ENCODE measurements at places on chromosomes 5 and 9.

- DNase-seq: no peak
Observed at GRCh38 chr5:107580889-107581820, 89.6 kb downstream of the EFNA5 start.

DNA sequence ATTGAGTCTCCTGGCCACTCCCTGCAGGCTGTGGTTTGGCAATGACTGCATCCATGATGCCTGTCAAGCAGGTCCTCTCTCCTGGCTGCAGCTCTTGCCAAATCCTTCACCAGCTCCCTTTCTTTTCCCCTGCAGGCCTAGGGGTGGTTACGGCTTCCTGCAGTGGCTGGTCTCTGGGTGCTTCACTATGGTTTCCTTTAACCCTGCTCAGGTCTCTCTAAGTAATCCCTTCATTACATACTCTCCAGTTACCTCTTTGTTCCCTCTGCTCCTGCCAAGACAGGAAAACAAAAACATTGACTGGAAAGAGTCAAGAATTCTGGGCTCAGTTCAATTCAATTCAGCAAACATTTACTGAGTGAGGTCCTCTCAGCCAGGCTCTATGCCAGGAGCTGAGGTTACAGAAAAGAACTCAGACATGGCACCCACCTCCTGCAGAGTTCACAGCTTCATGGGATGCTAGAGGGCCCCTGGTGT lies 19.8 kb upstream of the PTPN3 start:
- DNase-seq: no peak

- no peak for DNase-seq
Observed at GRCh38 chr9:127555840-127556820, 55.9 kb upstream of the STXBP1 start.

DNA sequence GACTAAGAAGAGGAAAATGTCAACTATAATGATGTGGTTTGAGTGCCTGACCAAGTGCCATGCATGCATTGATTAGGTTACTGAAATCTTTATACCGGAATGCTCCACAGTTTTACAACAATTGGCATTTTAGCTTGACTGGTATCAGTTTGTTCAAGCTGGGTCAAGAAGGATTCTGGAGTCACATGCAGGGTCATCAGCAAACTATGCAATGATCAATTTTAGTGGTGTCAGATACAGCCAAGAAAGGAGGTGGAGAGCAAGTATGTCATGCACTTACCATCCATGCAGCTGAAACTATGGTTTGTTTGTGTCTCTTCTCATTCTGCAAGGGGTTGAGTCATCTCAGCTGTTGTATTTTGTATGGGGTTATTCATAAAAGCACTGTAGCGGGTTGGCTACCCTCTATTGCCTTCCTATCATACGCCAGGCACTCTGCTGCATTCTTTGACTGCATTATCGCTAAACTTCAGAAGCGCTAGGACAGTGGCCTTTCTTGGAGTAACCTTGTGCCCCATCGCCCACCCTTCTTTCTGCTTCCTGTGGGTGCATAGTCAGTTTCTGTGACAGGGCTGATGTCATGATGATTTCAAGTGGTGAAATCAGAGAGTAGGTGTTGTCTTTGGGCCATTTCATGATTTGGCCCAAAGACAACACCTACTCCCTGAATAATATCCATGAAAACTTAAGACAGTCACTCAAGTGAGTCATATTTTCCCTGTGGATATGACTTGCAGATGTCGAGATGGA lies 145.4 kb downstream of the MTX3 start:
- no peak for DNase-seq

DNA sequence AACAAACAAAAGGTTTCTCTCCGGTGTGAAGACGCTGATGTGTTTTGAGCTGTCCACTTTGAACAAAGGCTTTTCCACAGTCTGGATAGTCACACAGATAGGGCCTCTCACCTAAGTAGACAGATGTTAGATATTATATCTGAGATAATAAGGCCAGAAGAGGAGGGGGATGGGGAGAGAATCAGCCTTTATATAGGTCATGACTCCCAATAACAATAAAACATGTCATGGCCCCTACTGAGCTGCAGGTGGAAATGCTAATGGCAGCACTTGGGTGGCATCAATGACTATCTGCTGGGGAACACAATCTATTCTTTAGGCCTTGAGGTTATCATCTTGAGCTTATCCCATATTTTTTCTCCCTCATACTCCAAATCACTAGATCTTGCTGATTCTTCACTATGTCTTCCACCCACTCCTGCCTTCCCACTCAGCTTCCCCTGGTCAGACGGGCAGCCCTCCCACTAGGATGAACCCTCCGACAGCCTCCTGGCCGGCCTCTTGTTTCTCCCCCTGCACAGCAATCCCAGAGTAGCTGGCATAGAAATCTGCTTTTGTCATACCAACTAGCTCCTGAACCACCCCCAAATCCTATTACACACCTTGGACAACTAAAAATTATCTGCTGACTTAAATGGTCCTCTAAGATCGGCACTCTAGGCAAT lies 11.5 kb upstream of the SLC35D2 start:
- DNase-seq: no peak

DNA sequence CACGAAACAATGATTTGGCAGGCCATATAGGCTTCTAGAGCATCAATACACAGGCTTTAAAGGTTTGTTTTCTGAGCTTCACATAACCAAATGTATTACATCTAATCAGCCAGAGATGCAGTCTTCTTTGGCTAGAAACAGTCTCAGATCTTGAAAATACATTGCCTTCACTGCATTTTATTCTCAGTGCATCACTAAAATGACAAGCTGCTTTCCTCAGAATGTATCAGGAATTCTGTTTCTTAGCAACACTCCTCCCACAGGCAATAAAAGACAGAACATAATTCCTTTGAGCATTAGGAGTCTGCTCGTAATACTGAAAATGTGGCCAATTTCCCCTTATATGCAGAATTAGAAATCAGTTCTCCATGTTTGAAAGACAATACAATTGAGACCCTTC lies 36.9 kb downstream of the FEM1C start:
- DNase-seq: no peak

DNA sequence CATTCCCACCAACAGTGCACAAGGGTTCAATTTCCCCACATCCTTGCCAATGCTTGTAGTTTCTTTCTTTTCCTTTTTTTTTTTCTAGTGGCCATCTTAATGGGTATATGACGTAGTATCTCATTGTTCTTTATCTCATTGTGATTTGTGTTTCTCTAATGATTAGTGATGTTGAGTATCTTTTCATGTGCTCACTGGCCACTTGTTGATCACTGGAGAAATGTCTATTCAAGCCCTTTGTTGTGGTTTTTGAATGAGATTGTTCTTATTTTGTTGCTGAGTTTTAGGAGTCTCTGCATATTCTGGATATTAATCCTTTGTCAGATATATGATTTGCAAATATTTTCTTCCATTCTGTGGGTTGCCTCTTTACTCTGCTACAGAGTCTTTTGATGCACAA lies 1.6 kb upstream of the TMED9 start:
- DNase-seq: no peak

DNA sequence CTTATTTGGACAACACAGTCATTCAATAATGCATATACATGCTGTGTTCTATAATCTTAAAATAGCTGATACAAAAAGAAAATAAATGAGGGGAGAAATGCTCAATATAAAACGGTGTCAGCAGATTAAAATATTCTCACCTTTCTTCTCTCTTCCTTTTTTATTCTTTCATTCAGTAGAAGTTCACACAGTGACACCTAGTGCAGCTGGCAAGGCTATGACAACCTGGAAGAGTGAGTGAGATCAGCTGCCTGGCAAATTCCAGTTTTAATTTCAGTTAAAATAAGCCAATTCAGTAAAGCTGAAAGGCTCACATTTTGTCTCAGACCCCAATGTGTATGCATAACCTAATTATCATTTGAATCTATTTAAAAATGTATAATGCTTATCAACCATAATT lies 150.3 kb downstream of the RASEF start:
- no peak for DNase-seq

GRCh38 chr9:99172124-99173091 lies 49.3 kb downstream of the ALG2 start:
- no peak for DNase-seq

- DNase-seq: no peak
Observed at GRCh38 chr5:6383376-6383775, 5.0 kb upstream of the MED10 start.

DNA sequence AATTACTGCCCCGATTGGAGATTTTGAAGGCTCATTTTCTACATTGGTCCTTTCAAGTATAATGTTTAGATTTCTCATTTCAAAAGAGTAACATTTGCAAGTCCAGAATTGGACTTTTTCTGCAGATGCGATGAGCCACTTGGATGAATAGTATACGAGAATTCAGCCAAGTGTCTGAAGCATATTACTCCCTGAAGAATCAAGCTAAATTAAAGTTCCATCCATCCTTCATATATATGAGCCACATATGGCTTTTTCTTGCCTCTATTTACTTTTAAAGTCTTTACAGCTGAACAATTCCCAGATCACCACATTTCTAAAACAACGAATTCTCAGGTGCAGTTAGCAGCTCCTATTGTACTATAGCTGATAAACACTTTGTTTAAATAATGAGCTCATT lies 288.7 kb downstream of the CEMIP2 start:
- DNase-seq: no peak

GRCh38 chr5:172828911-172829431 lies 5.1 kb upstream of the ERGIC1 start:
- no peak for DNase-seq

- no peak for DNase-seq
Observed at GRCh38 chr9:130905125-130905901, 8.7 kb upstream of the QRFP start.

- DNase-seq: no peak
Observed at GRCh38 chr9:38761999-38762398, 42.1 kb upstream of the FAM240B start.

- no peak for DNase-seq
Observed at GRCh38 chr5:179191506-179192184, 131.5 kb downstream of the ZNF354C start.

- DNase-seq: no peak
Observed at GRCh38 chr9:137519553-137519952, 30.6 kb downstream of the PNPLA7 start.

GRCh38 chr5:23084815-23085214 lies 231.7 kb upstream of the CDH12 start:
- DNase-seq: no peak

- DNase-seq: no peak
Observed at GRCh38 chr9:27441741-27442070, 82.4 kb upstream of the IFNK start.

DNA sequence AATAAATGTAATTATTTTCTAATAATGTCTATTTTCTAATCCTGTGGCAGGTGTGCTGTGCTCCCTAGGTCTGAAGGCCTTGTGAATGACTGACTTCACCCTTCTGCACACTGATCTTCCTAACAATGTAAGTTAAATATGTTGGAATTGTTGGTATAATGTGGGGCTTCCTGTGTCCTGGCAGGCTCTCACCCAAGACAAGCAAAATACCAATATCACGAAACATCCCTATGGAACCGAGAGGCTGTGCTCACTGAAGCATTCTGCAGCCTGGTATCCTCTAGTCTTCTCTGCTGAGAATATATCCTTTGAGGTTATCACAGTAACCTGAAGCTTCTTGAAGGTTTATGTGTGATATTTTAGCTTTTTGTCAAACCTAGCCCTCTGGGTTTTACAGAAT lies 159.4 kb downstream of the GABRB2 start:
- no peak for DNase-seq

GRCh38 chr5:124056326-124056990 lies 544.5 kb downstream of the CSNK1G3 start:
- no peak for DNase-seq

DNA sequence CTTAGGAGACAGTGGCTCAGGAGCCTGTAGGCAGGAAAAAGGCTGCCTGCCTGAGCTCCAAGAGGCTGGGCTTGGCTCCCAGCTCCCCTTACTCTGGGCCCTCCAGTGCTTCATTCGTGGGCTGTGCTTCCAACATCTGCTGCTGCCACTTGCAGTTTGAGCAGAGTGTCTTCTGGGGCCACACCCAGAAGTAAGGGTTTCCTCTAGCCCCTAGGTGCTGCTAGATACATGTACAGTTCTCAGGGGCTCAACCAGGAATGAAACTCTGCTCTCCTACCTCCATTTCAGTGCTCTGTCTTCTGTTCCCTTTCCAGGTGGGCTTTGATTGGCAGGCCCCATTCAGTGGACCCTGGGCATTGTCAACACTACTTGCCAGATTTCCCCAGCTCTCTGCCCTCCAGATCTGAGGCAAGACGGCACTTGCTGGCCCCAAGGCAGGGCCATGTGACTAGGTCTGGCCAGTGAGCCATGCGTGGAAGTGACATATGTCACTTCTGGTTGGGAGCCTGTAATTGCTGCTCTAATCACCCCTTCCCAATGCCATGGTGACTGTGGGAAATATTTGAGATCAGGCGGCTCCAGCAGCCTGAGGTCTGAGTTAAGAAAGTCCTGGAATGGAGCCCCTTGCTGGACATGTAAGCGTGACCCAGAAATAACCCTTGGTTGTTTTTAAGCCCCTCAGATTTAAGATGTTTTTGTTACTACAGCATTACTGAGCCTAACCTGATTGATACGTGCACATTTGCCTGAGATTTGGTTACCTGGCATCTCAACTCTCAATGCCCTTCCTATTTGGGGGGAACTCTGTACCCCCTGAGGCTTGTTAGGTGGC lies 9.4 kb upstream of the BOD1 start:
- no peak for DNase-seq

- DNase-seq: no peak
Observed at GRCh38 chr9:8134635-8135034, 335.1 kb upstream of the DMAC1 start.

GRCh38 chr9:99135456-99135855 lies 30.5 kb downstream of the TGFBR1 start:
- no peak for DNase-seq

GRCh38 chr5:172096207-172096940 lies 89.9 kb upstream of the FBXW11 start:
- DNase-seq: no peak

- DNase-seq: no peak
Observed at GRCh38 chr5:127187706-127188105, 102.9 kb upstream of the MEGF10 start.

GRCh38 chr9:751137-752051 lies 90.1 kb upstream of the DMRT1 start:
- DNase-seq: no peak

DNA sequence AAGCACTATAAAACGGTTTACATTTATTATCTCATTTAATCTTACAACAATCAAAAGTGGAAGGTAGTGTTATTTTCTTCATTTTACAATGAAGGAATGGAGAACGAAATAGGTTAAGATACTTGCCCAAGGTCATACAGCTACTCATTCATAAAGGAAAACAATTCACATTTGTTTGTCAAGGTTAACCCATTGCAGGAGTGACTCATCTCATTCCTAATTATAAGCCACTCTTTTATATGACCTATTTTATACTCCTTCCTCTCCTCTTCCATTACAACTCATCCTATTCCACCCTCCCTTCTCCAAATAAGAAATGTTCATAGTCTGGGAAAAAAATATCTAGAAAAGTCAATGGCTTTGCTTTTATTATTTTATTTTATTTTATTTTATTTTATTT lies 29.6 kb downstream of the CRHBP start:
- DNase-seq: no peak

DNA sequence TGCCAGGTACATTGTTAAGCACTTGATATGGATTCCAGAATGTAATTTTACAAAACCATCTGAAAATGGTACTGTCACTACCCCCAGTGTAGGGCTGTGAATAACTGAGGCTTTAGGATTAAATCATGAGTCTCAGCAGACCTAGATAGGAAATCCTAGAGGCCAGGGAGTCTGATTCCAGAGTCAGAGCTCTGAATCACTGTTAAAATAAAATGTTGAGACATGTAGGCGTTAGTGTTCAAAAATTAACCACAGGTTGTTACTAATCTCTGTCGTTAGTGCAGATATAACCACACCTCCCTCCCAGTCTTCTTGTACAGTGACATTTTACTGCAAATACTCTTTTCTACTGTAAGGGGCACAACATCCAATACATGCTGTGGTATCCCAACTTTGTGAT lies 1828.8 kb downstream of the MAT2B start:
- DNase-seq: no peak

GRCh38 chr9:1702701-1703100 lies 312.4 kb upstream of the SMARCA2 start:
- DNase-seq: no peak
